Astrocyte (in vitro differentiated cells and primary cell): ENCODE measurements at places on chromosomes 1 and 21. TPM values are rescaled to one million over a fixed set of nuclear protein-coding genes. Genes with fewer than 3 reads are reported as not detected.

Gene PGBD5
- 14.7 and 22.4 TPM in 2 replicates for total RNA-seq

DNA sequence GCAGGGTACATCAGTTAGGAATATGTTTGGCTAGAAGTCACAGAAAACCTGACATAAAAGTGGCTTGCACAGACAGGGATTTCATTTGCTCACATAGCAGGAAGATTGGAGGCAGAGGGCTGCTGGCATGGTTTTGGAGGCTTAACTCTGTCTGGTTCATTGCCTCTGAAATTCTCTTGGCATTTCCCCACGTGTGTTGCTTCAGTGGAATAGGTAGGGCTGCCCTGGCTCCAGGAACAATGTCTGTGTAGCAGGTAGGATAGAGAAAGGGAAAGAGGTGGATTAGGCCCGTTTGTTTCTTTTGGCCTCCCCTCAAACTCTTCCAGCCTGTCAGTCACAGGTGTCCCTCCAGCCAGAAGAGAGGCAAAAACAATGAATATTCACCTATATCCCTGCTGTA lies 20.5 kb upstream of the SIPA1L2 start:
- DNase-seq, result no peak

Gene GUCA2A
- not detected in 2 replicates for total RNA-seq

Gene AK4
- 133 and 142 TPM in 2 replicates for total RNA-seq

Gene NTMT2
- 0.43 TPM in 1 of 2 replicates, not detected in the other for total RNA-seq

- no peak for DNase-seq
Measured at GRCh38 chr1:1760345-1760650, 18.0 kb downstream of the NADK start.

- DNase-seq, result peak; percentile 82
Measured at GRCh38 chr1:13583966-13584791, 547 bp downstream of the PDPN start.

Gene IVL
- 0.16 TPM in 1 of 2 replicates, not detected in the other for total RNA-seq

DNA sequence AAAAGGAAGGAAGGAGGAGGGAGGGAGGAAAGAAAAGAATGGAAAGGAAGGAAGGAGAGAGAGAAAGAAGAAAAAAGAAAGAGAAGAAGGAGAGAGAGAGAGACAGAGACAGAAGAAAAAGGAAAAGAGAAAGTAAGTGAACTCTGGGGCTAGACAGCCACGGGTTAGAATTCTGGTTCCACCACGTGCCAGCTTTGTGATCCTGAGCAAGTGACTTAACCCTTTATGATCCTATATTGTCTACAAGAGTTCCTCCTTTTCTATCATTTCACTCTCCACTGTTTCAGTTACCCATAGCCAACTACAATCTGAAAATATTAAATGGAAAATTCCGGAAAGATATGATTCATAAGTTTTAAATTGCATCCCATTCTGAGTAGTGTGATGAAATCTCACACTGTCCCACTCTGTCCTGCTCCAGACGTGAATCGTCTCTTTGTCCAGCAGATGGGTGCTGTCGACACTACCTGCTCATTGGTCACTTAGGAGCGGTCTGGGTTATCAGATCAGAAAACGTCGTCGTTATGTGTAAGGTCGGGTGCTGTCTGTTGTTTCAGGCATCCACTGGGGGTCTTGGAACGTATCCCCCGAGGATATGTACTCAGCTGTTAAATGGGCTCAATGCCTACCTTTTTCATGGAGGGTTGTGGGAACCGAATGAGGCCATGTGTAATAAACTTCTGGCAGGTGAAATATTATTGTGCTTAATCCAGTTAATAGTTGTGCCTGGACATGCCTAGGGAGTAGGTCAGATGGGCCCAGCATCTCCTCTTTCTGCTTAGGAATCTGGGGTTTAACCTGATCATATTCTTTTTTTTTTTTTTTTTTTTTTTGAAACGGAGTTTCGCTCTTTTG lies 19.1 kb downstream of the TMEM51 start:
- DNase-seq, result no peak

DNA sequence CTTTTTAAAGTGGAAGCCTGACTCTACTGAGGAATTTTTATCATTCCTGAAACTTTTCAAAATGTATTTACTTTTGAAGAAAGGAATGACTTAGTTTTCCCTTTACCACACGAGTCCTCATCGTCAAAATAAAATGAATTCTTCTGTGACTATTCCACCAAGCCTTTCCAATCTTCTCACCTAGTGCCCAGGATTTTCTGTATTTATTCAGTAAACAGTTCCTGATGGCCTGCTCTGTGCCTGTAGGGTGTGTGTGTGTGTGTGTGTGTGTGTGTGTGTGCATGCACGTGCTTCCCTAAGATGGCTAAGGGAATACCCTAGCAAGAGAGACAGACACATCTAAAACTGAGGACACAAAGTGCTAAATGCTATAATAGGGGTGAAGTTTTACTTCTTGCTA lies 395.0 kb upstream of the USP24 start:
- no peak for DNase-seq

Gene OR2L3
- not detected in 2 replicates for total RNA-seq

Gene RASSF5
- 0.43 and 0.53 TPM in 2 replicates for total RNA-seq

DNA sequence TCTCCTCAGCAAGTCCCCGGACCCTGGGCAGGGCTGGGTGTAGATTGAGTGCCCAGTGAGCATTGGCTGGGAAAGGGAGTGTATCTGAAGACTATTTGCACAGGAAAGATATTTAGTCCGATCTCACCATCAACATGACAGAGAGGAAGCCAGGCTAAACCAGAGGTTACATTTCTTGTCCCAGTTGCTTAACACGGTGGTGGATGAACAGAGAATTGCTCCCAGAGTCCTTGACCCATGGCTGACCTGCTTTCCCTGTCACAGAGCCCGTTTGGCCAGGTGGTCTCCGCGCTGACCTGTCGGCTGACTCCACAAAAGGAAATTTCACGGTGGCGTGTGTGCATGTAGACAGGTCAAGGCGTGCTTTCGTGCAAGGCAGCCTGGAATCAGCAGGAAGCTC lies 83.5 kb downstream of the BEND5 start:
- DNase-seq, result no peak

DNA sequence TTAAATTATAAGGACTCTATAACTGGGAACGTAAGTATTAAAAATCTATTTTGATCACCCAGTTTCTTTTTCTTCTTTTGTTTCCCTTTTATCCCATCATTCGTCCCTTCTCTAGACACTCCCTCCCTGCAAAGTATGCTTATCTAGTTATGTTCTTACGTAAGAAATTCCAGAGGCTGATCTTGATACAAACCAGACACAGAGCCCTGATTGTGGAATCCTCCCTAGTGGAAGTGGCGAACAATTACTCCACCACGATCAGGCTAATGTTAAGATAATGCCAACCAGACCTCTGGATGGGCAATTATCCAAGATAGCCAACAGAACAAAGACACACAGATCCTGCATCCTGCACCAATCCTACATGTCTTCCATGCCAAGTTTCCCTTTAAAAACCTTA lies 1557.4 kb downstream of the PLA2G4A start:
- no peak for DNase-seq

- DNase-seq, result peak; percentile 2
Measured at GRCh38 chr1:165580931-165581871, 37.4 kb downstream of the LRRC52 start.

Gene NBPF11
- total RNA-seq, result 8.3 and 8.7 TPM in 2 replicates
